ENCODE measurements at places on chromosomes 12 and 14.

DNA sequence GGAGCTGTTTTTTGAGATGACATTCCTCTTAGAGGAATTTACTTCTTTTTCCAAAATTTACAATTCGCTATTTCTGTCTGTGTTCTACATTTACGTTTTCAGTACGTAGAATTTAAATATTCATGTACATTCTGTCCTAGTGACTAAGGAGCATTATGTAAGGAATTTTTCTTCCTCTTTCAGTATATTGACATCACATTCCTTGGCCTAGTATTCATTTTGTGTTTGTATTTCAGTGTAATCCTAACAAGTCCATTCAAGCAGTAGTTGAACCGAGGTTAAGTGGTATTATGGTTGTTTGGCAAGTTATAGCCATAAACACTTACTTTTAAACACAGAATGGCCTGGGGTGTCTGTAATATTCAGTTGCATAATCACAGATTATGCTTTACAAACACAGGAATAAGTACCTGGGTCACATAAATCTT, 465.2 kb downstream of the PCNX1 start:
- peak; percentile 77 for DNase-seq

GRCh38 chr12:31578632-31579031, 12.3 kb downstream of the DENND5B start:
- no peak for DNase-seq

GRCh38 chr14:22163051-22163450, 426.0 kb downstream of the DAD1 start:
- no peak for DNase-seq

DNA sequence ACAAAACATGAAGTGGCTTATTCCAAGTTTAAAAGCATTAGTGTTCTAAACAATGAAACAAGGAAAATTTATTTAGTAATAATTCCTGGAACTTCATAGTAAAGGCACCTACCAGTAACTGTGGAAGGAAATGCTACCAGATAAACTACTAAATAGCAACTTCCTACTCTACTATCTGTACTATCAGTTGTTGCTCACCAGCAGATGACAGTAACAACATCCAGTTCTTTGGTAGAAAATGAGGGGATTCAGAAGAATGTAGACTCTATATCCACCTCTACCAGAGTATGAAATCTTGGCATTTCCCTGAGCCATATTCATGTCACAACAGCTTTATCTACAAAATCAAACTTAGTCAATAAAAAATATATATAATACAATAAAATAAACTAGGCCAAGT, 3.1 kb downstream of the ENTPD5 start:
- DNase-seq = no peak

- DNase-seq = no peak
Observed at GRCh38 chr14:75165586-75166391, 10.6 kb downstream of the TMED10 start.

GRCh38 chr12:108666401-108666881, 32.7 kb upstream of the SELPLG start:
- no peak for DNase-seq

GRCh38 chr12:68888243-68888642, 44.7 kb downstream of the CPM start:
- no peak for DNase-seq

- peak; percentile 56 for DNase-seq
Observed at GRCh38 chr14:83757916-83758315, 1772.0 kb upstream of the FLRT2 start.

DNA sequence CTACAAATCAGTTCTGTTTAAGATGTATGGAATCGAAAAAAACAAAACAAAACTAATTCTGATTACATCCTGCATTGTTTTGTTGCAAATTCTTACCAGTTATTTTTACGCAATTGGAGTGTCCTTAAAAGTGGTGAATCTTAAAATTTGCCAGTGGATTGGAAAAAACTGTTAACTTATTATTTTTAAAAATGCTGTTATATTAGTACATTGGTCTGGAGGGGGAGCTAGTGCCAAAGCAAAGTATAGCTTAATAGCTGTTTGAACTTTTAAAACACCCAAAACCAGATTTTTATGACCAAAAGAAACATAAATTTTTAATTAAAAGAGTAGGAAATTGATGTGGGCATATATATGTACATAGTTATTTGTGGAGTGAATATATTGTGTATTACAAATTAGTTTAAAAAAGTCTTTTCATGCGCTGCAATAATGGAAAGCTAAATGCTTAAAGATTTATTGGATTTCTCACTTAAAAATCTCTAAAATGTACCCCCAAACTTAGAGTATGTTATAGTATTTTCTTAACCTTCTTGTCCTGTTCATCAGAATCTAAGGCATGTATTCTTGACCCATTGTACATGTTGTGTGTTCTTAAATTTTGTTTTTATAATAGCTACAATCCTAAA, 2.5 kb downstream of the FUT8 start:
- no peak for DNase-seq

DNA sequence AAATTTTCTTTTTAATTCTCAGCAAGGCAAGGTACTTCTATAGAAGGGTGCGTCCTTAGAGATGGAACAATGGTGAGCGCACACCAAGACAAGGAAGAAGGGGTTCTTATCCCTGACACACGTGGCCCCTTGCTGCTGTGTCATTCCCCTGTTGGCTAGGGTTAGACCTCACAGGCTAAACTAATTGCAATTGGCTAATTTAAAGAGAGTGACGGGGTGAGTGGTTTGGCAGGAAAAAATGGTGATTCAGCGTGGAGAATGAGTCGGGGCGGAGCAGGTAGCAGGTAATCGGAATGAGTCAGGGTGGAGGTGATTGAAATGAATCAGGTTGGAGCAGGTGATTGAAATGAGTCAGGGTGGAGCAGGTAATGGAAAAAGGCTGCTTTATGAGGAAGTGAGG, 36.3 kb upstream of the HECTD1 start:
- no peak for DNase-seq

- DNase-seq = peak; percentile 100
Observed at GRCh38 chr12:65656891-65657351, 167.4 kb upstream of the HMGA2 start.

GRCh38 chr12:108430245-108430644, 84.8 kb upstream of the FICD start:
- no peak for DNase-seq

GRCh38 chr12:123271001-123271668, 521 bp downstream of the CDK2AP1 start:
- DNase-seq = no peak

- DNase-seq = no peak
Observed at GRCh38 chr12:55002355-55002754, 17.4 kb upstream of the NEUROD4 start.

GRCh38 chr12:113392988-113393579, 10.6 kb downstream of the SDS start:
- DNase-seq = no peak

- DNase-seq = no peak
Observed at GRCh38 chr12:3967556-3968160, 94.5 kb upstream of the PARP11 start.

DNA sequence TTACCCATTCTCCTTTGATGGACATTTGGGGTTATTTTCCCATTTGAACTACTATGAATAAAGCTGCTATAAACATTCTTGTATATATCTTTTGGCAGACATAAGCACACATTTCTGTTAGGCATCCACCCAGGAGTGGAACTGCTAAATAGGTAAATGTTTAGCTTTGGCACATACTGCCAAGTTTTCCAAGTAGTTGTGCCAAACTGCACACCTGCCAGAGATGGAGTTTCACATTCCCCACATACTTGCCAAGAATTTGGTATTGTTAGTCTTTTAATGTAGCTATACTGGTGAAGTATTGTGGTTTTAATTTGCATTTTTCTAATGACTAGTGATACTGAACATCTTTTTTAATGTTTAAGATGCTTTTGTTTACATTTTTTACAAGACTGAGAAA, 201.0 kb downstream of the GXYLT1 start:
- DNase-seq = no peak

DNA sequence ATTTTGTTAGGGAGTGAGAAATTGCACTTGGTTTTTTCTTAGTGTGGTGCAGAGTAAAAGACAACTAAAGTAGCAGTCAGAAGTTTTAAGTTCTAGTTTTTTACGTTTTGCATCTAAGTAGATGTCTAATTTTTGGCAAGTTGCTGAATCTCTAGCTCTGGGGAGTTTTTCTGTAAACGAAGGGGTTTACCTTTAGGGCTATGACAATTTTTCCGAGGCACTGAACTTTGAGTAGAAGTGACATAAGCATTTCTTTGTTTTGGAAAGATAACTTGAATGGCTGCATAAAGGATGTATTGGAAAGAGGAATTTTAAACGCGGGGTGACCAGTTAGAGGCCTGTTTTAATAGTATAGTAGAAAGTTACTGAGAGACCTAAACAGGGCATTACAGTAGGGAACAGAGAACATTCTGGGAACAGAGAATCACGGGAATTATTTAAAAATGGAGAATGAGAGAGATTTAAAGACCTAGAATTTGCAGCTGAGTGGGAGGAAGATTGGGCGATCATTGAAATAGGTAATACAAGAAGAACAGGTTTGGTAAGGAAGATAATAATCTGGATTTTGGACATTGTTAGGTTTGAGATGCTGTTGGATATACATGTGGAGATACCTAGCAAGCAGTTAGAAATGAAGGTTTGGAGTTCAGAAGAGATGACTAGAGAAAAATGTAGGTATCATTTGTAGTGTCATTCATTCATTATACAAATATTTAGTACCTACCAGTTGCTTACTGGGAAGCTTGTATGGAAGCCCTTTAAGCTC, 1.2 kb downstream of the ZNF410 start:
- DNase-seq = no peak

- DNase-seq = no peak
Observed at GRCh38 chr14:84785996-84786395, 743.9 kb upstream of the FLRT2 start.

DNA sequence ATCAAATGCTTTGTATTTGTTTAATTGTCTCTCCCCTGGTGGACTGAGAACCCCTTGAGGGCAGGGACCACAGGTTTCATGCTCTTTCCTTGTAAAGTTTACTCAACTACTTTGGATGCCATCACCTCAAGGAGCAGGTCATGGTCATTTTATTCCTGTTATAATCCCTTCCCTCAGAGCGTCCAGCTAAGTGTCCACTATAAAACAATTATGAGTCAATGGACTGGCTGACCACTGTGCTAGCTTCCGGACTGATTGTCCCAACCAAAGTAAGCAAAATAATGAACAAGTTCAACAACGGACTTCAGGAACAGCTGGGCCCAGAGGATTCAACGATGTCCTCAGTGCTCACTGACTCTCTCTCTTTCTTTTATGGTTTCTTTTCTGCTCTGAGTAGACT, 18.2 kb downstream of the AK7 start:
- DNase-seq = no peak

GRCh38 chr14:95024380-95024779, 132.9 kb downstream of the DICER1 start:
- no peak for DNase-seq

DNA sequence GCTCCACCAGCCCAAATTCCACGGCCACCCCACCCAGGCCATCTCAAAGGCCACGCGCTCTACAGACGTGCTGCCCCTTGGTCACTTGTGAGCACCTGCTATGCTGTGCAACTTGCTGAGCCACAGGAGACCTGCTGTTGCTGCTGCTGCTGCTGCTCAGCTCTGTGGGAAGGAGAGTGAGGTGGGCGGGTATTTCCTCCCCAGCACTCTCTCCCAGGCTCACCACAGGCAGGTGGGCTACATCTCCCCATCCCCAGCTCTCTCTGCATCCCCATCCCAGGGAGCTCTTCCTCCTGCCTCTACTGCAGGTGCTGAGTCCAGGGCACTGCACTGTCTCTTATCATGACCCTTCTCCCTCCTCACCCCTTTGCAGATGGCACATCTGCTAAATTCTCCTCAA, 306.9 kb downstream of the BCL11B start:
- no peak for DNase-seq

GRCh38 chr12:42846782-42847181, 257.2 kb upstream of the PRICKLE1 start:
- no peak for DNase-seq

- DNase-seq = no peak
Observed at GRCh38 chr14:21201732-21202462, 46.0 kb upstream of the OR5AU1 start.

- no peak for DNase-seq
Observed at GRCh38 chr12:53181935-53182334, 1.2 kb upstream of the CSAD start.

DNA sequence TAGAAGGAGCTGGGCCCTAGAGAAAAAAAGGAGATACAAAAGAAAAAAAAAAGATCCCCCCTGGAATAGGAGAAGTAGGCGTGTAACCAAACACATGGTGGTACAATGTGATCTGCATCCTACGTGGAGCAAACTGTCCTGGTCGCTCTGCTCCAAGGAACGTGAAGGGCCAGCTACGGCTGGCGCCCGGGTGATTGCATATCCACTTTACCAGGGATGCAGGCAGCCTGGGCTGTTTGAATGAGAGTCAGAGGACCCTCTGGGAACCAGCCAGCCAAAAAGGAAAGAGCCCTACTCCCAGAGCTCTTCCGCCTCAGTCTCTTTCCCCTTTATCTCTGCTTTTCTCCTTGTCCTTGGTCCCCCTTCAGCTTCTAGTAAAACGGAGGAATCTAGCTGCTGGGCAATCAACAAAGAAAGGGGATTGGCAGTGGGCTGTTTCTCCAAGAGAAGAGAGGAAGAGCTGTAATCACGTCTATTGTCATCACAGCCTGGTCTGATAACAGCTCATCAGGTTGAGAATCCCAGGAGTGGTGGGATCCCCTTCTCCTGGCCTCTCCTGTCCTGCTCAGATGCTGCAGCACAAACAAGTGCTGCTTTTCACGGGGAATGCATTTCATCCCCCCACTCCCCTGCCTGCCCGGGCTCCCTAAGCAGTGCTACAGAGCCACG, 156.0 kb downstream of the ADCK1 start:
- DNase-seq = no peak

- no peak for DNase-seq
Observed at GRCh38 chr14:74347097-74347794, 1.0 kb upstream of the VRTN start.

GRCh38 chr12:72018036-72018435, 79.4 kb downstream of the TPH2 start:
- DNase-seq = no peak

- no peak for DNase-seq
Observed at GRCh38 chr12:5592310-5592709, 160.4 kb downstream of the NTF3 start.

- peak; percentile 20 for DNase-seq
Observed at GRCh38 chr14:83007641-83008225, 1474.1 kb upstream of the SEL1L start.

DNA sequence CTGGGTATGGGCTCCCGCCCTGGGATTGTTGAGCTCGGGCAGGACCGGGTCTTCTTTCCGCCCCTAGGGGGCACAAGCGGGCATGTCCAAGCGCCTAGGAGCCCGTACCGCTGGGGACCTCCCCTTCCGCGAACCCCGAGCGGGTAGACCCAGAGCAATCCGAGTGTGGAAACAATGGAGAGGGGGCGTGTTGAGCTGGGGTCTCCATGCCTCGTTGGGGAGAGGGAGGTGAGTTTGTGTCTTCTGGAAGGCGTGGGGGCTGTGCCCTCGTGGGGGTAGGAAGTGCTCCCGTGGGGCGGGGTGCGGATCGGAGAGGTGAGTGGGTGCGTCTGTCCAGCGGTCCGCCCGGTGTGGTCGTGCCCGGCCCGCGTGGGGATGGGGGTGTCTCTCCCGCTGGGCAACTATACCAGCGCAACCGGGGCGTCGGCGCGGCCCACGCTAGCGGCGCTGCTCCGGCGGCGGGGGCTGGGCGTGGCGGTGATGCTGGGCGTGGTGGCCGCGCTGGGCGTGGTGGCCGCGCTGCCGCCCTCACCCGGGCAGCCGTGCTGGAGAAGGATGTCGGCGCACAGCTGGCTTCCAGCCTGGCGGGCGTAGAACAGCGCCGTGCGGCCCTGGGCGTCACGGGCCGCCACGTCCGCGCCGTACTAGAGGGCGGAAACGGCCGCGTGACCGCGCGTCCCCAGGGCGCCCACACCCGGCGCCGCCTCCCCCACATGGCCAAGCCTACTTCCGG, 12.2 kb downstream of the AGAP2 start:
- peak; percentile 68 for DNase-seq
